ENCODE measurements at places on chromosomes 4 and X.

GRCh38 chr4:18529482-18529881 is 507.9 kb upstream of the LCORL start:
- no peak for DNase-seq

DNA sequence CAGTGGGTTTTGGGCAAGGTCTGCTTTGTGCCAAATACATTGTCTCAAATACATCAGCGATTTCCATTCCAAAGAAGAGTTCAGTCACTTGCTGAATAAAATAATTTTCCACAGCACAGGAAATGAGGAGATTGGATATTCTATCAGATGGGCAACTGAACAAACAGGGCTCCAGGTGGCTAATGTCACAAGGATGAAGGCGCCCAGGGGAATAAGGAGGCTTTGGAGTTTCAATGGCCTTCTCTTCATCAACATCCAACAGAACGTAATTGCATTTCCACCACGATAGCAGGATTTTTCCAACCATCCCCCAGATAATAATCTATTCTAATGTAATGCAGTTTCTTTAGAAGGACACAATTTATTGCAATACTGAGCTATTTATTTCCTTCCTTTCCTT is 104.7 kb upstream of the KLHL13 start:
- no peak for DNase-seq

- DNase-seq = no peak
Observed at GRCh38 chr4:87097075-87097474, 123.3 kb downstream of the KLHL8 start.

DNA sequence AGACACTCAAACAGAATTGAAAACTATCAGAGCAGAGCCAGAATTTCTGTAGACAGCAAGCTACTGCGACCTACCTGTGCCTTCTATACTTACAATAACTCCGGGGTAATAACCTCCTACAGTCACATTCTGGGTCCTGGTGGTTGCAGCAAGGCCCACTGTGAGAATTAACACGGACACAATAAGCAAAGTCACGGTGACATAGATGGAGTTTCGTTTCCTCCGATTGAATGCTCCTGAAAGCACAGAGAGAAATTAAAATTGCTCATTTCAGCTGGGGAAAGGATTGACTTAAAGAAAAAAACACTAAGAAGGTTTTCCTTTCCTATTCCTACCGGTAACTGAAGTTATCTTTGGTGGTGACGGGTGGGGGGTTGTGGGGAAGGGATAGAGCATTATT is 7.0 kb downstream of the TMEM255A start:
- DNase-seq = no peak

GRCh38 chrX:57932266-57932665 is 22.0 kb upstream of the ZXDA start:
- DNase-seq = no peak

- no peak for DNase-seq
Observed at GRCh38 chr4:6937201-6937600, 27.6 kb downstream of the TBC1D14 start.

DNA sequence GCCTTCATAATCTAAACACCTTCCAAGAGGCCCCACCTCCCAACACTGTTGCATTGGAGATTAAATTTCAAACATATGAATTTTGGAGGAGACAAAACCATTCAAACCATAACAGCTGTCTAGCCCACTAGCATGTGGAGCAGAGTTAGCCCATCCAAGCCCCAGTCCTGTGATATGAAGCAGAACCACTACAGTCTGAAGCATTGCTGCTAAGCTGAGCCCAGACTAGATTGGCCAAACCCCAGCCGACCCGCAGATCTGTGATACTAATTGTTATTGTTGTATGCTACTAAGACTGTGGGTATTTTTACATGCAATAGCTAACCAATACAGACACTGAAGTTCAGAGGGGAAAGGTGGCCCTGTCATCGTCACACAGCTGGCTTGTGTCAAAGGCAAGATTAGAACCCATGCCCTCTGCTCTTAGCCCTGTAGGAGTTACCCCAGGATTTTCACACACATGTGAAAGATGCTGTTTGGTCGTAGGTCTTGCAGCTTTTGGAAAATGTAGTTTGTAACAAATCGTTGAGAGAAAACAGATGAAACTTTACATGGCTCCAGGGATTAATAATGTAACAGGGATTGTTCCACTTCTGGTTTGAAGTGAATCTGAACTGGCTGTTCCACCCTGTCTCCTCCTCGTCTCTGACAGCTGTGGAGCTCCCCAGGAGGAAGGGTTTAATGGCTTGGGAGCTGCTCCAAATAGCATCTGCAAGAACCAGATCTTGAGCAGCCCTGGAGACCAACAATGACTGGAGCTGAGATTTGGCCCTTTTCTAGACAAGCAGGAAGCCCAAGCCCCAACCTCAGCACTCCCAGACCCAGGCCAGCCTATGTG is 517.5 kb downstream of the MID1IP1 start:
- peak; percentile 70 for DNase-seq

GRCh38 chr4:54224996-54225597 is 4.0 kb upstream of the PDGFRA start:
- DNase-seq = peak; percentile 61

DNA sequence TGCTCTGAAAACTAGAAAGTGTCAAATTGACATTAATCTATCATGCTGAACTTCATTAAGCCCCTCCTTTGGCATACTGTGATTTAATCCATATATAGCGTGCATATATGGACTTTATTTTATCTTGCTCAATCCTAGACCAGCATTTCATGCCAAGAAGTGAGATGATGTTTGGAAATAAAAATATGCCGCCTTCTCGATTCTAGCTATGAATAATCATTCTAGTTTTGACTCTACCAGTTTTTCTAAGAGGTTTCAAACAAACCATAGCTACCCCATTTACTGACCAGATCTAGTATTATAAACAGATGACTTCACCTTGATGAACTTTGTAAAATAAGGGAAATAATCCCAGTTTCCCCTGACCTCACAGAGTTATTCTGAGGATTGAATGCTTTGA is 95.0 kb downstream of the ARX start:
- DNase-seq = no peak

GRCh38 chr4:105139646-105140045 is 7.0 kb upstream of the TET2 start:
- no peak for DNase-seq

DNA sequence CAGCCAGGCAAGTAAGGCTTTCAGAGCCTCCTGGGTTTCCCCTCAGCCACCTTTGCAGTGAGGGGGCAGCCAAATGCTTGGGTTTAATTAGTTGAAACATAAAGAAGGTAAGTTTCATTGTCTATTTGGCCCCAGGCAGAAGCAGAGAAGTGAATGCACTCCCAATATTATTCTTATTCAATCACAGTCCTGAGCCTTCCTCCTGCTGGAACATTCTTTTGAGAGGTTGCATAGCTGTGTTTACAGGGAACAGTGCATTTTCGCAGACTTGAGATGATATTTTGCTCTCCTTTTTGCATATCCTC is 13.9 kb downstream of the SLC2A9 start:
- no peak for DNase-seq

DNA sequence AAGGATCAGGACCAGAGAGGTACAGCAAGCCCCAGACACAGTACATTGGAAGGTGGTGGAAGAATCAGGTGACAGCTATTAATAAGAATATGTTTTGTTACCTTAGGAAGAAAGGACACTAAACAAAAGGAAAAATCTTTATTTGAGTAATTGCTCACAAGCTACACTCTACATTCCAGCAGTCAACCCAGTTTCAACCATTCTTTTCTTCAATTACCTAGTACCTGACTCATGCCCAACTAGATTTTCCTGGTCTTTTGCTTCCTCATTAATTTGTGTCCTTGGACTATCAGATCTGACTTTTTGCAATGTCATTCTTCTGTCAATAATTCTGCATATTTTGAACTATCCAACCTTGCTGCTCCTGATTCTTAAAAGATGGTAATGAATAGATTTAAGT is 22.5 kb upstream of the GLRA2 start:
- DNase-seq = no peak

- no peak for DNase-seq
Observed at GRCh38 chrX:57951666-57952319, 41.5 kb upstream of the ZXDA start.
